ENCODE measurements at places on chromosomes 5 and 9.

GRCh38 chr5:103458497-103459040 is 104.0 kb downstream of the NUDT12 start:
- peak; percentile 5 for DNase-seq

DNA sequence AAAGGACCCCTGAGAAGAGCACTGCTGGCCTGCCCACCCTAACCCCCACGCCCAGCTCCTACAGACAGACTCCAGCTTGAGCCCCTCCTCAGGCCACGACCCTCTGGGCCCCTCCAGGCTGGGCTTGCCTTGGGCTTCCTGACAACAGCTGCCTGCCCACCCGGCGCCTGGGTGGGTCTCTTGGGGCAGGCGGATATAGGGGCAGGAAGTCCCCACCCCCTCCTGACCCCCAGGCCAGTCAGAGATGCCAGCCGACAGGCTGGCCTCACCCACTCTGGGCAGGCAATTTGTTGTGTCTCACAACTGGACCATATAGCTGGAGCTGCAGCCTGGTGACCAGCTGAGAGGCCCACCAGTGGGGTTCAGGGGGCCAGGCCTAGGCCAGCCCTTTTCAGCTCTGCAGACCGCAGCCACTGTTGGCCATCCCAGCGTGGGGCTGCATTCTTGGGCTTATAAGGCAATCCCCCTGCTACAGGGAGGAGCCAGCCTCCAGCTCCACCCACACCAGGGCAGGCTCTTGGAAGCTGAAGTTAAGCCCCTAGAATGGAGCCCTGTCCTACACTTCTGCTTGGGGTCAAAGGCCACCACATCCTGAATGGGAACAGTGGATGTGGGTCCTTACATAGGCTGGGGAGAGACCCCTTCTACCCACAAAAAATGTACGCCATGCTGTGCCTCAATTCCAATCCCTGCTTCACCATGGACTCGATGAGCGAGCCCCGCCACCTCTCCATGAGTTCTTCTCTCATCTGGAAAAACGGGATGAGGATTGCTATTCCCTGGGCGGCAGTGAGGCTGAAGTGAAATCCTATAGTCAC is 2.0 kb downstream of the PDLIM7 start:
- peak; percentile 77 for DNase-seq

DNA sequence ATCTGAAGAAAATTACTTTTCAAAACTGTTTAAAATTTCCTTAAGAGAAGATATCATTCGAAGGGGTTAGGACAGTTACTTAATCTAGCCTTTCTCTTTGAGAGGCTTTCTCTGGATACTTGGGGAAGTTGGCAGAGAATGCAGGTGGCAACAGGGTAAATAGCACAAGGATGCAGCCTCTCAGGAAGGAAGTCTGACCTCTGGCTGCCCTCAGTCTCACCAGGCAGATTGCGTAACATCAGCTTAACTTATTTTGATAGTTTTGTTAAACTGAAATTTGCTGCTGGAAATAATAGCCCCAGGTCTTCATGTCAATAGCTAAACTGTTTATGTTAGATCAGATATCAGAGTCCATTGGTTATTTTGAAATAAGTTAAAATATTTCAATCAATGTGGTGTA is 20.4 kb downstream of the CCDC192 start:
- DNase-seq = peak; percentile 37

DNA sequence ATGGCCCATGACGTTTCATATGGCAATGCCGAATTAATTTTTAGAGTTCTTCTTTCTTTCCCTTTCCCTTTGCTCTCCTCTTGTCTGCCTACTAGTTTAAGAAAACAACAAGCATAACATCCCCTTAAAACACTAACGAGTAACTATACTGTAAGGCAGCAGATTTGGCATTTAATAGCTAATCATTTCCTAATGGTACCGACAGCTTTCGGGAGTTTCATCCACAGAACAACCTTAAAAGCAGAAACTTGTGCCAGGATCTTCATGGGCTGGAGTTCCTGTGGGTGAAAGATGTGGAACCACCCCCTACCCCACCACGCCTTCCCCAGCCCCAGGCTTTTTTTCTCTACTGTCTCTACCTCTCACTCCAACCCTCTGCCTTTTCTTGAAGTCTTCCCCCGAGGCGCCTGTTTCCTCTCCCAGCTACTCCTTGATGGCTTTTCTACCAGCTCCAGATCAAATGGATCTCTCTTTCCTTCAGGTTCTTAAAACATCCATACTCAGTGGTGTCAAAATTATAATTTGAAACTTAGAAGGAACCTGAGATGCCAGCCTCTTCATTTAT is 319.5 kb downstream of the PIK3R1 start:
- no peak for DNase-seq

DNA sequence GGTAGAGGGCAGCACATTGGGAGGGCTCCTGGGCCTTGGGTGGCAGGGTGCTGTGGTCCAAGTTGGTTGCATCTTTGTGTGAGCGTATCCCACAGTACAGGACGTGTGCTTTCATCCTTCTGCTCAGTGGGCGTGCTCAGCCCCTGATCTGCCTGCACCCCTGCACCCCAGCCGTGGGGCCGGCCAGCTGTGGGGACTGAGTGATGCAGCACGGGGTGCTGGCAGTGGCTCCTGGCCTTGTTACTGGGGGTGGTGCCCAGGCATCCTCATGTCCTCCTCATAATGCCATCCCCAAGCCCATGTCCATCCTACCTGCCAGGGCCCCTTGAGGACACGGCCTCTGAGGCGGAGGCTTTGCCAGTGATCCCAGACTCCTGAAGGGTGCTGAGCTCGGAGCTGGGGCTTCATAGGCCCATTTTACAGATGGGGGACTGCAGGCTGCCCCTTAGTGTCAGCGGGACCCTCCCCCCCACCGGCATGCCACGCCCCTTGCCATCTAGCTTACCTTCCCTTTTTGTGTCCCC is 100.7 kb downstream of the PHF2 start:
- DNase-seq = no peak

GRCh38 chr5:32523625-32524024 is 61.7 kb upstream of the SUB1 start:
- no peak for DNase-seq

DNA sequence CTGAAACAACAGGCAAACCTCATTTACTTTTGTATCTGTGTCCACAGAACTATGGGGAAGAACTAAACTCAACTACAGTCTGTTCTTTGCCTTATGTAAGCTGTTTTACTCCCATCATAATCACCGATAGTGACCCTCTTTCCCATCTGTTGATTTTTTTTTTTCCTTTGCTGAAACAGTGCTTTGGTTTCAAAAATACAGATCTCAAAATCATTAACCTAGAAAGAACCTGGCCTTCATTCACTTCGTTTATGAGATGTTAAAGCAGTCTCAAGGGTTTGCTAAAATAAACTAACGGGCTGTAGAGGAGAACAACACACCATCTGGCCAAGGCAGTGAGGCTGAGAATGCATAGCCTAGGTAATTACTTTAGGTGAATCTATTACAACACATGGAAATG is 706.6 kb upstream of the ZNF608 start:
- no peak for DNase-seq

- DNase-seq = peak; percentile 48
These were observed 119.2 kb upstream of the SV2C start for GRCh38 chr5:75964008-75964407.

DNA sequence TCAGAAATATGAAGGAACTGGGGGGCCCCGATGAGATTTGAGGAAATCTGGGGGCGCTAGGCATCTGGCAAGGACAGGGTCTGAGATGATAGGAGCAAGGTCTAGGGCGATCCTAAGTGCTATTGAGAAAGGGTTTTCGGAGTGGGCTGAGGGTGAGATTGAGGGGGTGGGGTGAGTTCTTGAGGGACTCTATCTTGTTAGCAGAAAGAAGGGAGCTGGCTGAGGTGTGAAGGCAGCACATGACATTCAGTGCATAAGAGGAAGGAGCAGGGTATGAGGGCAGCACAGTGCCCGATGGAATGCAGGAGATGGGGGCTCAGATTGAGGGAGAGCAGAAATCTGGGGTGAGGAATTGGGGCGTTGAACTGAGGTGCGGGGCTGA is 640 bp downstream of the TRIM32 start:
- DNase-seq = no peak

- DNase-seq = no peak
These were observed 847 bp upstream of the GABRB2 start for GRCh38 chr5:161547406-161547737.

DNA sequence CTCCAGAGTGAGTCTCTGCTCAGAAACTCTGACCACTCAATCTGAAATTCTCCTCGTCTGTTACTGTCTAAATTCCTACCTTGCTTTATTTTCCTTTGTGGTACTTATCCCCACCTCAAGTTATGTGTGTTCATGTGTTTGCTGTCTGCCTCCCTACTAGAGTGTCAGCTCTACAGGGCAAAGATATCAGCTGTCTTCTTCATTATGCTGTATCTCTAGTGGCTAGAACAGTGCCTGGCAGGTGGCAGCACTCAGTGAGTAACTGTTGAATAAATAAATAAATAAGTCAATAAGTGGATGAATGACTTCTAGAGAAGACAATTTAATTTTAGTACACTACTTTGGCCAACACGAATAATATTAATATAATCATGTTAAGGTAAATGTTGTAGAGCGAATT is 92.3 kb downstream of the BOD1 start:
- no peak for DNase-seq

- no peak for DNase-seq
These were observed 4.3 kb downstream of the KCNT1 start for GRCh38 chr9:135706288-135706687.

- no peak for DNase-seq
These were observed 78.3 kb upstream of the NIPAL4 start for GRCh38 chr5:157381746-157382145.

- no peak for DNase-seq
These were observed 27.7 kb upstream of the GAS1 start for GRCh38 chr9:86975036-86975435.

GRCh38 chr9:105357937-105358336 is 89.9 kb upstream of the FSD1L start:
- DNase-seq = no peak

DNA sequence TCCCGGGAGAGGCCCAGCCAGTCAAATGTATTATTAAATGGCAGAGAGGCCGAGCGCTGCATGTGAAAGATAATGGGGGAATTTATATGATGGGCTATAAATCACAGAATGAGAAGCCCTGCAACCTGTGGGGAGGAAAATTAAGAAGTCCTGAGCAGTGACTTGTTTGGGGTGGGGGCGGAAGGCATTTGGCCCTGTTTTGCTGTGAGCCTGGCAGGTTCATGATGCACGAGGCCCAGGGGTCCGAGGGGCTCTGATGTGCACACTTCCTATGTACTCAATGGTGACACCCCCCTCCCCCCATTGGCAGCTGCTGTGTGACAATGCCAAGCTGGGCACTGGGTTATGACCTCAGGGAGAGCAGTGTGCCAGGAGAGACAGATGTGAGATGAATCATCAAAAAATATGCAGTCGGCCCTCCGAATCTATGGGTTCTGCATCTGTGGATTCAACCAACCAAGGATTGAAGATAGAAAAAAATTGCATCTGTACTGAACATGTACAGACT is 13.7 kb upstream of the DAB2IP start:
- no peak for DNase-seq

GRCh38 chr5:122978644-122979297 is 57.8 kb downstream of the PPIC start:
- no peak for DNase-seq

DNA sequence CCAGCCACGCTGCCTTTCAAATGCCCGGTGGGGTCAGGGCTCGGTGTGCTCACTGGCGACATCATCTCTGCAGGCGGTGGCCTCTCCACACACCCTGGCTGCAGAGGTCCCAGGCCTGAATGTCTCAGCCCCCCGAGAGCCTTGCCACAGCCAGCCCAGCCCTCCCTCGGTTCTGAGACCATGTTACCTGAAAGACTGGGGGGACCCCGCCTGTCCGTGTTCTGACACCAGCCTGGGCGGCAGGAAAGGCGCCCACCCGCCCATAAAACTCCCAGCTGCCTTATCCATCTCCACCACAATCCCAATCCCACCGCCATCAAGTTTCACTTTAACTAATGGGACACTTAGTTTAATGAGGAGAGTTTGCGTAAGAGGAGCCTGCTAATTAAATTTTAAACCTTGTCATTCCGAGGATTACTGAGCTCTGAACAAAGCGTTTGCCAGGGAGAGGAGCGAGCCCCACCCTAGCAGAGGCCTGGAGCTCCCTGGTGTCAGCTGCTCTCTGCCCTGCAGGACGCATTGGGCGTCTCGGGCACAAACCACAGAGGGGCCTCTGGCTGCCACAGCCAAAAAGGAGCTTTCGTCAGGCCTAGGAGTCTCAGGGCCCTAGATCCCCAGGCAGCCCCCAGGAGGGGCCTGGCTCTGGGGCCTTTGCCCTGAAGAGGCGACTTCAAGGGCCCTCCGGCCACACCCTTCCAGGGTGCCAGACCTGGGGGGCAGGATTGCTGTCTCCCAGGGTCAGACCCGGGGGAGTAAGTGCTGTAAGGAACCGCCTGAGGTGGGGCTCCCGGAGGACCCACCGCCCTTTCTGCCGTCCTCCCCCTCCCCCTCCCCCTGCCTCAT is 15.3 kb downstream of the LHX3 start:
- no peak for DNase-seq
